ENCODE measurements at places on chromosomes 12 and 14.
A peak's percentile ranks its signal among the peaks of the same experiment; 100 is the strongest.

- DNase-seq = no peak
These were observed 350.7 kb downstream of the C12orf50 start for GRCh38 chr12:87678453-87678852.

GRCh38 chr12:60920841-60921495 is 1325.1 kb downstream of the SLC16A7 start:
- DNase-seq = no peak

DNA sequence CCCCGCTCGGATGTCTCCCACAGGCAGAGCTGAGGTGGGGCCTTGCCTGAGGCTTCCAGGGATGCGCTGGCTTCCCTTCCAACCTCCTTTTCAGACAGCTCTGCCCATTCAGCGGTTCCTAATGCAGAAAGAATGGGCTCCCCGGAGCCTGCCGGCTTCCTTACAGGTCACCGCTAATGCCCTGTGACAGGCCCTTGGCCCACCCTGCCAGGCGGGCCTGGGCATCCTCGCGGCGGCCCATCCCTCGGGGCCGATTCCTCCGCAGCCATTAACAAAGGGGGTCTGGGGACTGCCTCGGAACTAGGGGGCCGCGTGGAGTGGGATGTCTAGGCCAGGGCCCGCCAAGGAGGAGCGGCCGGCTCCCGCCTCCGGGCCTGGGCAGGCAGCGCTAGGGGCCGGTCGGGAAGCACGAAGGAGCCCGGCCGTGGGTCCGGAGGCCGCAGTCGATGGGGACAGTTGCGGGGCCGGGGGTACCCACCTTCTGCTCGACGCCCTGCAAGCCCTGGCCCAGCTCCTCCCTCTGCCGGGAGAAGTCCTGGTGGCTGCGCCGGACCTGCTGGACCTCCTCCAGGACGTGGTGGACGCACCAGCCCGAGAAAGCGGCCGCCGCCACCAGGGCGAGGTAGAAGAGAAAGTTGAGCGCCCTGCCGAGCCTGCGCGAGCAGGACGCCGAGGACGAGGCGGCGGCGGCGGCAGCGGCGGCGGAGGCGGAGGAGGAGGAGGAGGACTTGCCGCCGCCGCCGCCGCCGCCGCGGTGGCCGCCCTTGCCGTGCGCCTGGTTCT is 738 bp downstream of the CKAP4 start:
- peak; percentile 87 for DNase-seq

- peak; percentile 58 for DNase-seq
These were observed 521.0 kb upstream of the ATP2B1 start for GRCh38 chr12:90229407-90230170.

DNA sequence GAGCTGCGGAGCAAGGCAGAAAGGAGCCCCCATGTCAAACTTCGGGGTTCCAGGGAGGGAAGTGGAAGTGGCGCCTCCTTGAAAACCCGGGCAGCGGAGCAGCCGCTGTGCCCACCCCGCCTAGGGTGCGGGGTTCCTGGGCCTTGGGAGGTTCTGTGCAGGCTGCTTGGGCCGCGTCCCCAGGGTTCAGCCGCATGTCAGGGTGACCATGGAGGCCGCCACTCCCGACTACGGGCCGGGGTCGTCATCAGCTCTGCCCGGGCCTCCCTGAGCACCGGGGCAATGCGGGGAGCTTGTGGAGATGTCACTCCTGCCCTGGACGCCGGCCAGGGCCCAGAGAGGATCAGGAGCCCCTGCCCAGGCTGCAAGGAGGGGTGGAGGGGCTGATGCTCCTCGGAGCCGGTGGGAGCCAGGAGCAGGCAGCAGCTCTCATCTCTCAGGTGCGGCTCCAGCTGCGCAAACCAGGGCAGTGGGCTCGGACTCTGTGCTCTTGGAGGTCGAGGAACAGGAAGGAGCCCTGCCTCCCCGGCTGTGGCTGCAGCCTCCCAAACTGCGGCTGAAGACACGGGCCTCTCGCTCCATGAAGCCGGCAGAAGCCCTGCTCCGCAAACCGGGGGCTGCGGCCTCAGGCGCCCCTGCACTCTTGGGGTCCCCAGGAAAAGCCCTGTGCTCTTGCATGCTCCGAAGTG is 1286.5 kb downstream of the TMEM121 start:
- DNase-seq = no peak

DNA sequence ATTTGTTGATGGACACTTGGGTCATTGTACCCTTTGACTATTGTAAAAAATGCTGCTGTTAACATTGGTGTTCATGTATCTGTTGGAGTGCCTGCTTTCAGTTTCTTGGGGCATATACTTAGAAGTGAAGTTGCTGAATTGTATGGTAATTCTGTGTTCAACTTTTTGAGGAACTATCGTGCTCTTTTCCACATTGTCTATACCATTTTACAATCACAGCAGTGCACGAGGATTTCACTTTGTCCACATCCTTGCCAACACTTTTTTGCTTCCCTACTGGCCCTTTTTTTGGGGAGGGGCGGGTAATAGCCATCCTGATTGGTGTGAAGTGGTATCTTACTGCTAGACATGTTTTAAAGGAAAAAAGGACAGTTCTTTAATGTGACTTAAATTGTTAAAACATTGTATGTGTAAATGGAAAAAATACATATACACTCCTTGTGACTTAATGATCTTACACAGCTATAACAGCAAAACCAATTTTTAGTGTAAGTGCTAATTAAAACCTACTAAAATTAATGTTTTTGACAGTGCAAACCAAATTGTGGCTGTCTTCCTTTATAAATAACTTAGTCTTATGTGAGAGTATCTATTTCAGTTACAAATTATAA is 52.7 kb downstream of the WNK1 start:
- no peak for DNase-seq

DNA sequence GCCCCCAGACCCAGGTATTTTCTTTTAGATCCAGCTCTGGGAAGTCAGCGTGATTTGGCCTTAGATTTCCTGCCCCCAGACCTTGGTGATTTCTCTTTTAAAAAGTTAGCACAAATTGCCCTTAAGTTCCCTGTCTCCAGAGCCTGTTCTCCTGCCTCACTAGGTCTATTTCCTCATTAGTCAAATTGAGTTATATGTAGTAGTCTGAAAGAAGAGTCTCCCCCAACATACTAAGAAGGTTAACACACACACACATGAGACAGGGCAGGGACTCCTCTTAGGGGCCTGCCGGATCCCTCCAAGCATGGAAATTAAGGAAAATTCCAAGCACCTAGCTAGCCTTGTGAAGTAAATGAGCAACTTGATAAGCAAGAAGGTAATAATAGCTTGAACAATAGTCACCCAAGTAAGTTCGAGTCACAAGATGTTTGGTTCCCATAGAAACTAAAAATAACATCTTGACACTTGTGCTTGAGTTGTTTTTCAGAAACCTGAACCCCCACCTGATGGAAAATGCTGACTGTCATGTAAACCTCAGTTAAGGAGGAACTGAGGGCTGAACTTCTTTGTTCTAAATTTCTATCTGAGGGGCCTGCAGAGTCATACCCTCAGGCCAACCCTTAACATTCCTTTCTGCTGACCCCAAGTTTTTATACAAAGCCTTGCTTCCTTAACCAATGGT is 51.6 kb downstream of the CAND1 start:
- no peak for DNase-seq

GRCh38 chr12:11768233-11768965 is 118.9 kb downstream of the ETV6 start:
- DNase-seq = peak; percentile 51

- peak; percentile 62 for DNase-seq
These were observed 19.7 kb downstream of the BTBD6 start for GRCh38 chr14:105267820-105268548.
